ENCODE measurements at places on chromosomes 4 and X.

- no peak for DNase-seq
These were observed 76.3 kb downstream of the EVC start for GRCh38 chr4:5787311-5787710.

- DNase-seq, result no peak
These were observed 112.6 kb downstream of the TMA16 start for GRCh38 chr4:163606896-163607691.

- no peak for DNase-seq
These were observed 170.2 kb downstream of the FAT4 start for GRCh38 chr4:125484912-125485311.

DNA sequence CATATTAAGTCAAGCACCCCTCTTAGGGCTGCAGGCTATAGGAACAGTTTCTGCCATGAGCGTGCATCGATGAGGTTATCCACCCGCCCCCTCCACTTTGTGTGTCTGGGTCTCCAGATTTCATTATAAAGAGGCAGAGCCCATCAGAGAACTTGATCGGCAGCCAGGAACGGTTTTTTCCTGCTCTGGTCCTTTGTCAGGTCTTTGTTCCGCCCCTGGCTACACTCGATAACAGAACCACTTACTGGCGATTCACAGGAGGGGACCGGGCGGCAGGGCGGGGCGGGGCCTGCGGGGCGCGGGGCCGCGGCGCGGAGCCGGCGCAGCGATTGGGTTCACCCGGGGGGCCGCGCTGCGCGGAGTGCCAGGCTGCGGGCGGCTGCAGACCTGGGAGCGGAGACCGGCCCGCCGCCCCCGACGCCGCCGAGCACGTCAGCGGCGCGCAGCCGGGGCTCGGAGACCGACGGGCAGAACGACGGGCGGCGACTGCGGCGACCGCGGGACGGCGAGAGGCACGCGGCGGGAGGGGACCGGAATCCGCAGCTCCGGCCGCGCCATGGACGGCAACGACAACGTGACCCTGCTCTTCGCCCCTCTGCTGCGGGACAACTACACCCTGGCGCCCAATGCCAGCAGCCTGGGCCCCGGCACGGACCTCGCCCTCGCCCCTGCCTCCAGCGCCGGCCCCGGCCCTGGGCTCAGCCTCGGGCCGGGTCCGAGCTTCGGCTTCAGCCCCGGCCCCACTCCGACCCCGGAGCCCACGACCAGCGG lies at the start of gene SLC10A4:
Gene SLC10A4, plus strand, starts transcription at position 338 of the 771 bp plus-strand sequence. Its CDS starts 219 bp downstream, at position 557.
- no peak for DNase-seq

DNA sequence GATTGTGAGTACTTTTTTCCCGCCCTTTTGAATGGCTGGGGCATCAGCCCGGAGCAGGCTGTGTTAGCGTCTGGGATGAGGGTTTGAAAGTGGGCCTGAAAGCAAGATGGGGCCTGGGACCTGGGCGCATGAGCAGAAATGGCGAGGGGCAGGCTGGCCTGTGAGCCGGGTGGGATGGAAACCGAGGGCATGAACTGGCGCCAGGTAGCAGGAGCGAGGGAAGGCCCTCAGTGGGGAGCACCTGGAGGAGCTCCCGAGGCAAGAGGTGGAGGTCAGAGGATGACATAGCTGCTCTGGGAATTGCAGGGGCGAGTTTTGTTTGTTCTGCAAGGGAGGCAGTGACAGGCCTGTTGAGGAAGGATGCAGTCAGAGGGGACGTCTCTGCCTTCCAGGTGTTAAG lies 68.6 kb downstream of the RGS12 start:
- no peak for DNase-seq

DNA sequence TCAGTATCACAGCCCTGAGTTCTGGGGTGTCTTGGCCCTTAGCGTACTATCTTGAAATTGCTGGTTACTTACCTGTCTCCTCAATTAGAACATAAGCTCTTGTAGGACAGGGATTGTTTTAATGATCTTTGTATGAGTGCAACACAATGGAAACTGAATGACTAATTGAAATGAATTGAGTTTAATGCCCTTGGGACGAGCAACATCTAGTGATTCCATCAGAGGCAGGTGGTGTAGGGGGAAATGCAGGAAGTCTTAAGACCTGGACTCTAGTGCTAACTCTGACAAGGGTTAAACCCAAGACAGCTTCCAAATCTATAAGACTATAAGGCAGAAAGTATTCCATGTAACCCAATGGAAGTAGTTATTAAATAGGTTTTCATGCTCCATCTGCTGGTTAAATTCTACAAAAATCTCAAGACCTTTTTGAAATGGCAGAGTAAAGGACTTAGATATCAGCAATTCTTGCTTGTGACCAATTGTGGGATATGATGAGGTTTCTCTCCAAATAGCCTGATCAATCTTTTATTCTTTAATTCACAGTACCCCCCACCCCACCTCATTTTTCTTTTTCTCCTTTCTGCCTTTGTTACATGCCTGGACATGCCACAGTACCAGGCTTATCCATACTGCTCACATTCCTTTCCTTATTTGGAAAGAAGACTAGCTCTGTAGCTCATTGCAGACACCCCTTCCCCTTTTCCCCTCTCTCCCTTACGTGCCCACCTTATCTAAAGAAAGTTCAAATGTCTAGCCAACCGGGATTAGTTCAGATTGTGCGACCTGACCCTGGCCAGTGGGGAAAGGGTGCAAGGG lies 340.8 kb downstream of the PAPSS1 start:
- no peak for DNase-seq

DNA sequence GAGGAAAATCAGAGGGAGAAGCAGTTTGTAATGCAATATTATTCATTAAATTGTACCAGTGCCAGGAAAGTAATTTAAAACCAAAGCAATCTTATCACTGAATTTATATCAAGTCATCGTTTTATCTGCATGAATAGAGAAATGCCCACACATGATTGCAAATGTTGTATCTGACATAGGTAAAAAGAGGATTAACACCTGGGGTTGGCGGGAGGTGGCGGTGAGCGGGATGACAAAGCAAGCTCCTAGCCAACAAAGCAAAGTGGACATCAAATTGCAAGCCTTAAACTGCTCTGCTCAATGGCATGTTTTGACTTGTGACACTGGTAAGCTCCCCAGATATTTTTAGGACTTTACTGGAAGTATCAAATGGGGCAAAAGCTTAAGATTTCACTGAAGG lies 16.4 kb downstream of the HPGD start:
- no peak for DNase-seq

GRCh38 chr4:89305028-89305427 lies 2.6 kb downstream of the GPRIN3 start:
- no peak for DNase-seq

DNA sequence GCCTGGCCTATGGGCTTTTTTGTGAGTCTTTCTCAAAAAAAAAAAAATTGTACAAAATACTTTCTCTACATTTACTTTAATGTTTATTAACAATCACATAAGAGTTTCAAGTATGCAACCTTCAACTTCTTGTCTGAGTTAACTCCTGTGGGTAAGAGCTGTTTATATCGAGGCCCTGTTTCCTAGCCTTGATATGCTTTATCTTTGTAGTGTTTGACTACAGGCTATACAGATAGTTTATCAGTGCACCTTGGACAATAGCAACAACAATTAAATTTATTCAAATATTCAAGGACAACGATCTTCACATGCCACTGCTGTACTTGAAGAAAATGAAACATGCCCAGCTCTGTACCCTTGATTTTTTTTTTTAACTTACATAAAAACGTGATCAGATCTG lies 178.4 kb downstream of the ARHGAP10 start:
- DNase-seq, result no peak

GRCh38 chr4:116755051-116755450 lies 330.3 kb downstream of the TRAM1L1 start:
- DNase-seq, result no peak

DNA sequence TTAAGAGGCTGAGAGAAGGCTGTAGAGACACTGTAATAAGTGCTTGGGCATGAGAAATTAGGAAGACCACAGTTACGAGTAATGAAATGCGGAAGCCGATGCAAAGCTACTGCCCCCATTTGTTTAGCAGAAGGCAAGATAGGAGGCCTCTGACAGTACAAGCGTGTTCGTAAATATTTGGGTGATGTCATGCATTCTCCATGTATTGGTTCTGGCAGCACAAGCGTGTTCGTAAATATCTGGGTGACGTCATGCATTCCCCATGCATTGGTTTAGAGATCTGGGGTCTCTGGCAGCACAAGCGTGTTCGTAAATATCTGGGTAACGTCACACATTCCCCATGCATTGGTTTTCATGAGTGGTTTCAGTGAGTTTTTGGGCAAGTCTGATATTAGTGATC lies 661.5 kb upstream of the FRG1 start:
- no peak for DNase-seq

DNA sequence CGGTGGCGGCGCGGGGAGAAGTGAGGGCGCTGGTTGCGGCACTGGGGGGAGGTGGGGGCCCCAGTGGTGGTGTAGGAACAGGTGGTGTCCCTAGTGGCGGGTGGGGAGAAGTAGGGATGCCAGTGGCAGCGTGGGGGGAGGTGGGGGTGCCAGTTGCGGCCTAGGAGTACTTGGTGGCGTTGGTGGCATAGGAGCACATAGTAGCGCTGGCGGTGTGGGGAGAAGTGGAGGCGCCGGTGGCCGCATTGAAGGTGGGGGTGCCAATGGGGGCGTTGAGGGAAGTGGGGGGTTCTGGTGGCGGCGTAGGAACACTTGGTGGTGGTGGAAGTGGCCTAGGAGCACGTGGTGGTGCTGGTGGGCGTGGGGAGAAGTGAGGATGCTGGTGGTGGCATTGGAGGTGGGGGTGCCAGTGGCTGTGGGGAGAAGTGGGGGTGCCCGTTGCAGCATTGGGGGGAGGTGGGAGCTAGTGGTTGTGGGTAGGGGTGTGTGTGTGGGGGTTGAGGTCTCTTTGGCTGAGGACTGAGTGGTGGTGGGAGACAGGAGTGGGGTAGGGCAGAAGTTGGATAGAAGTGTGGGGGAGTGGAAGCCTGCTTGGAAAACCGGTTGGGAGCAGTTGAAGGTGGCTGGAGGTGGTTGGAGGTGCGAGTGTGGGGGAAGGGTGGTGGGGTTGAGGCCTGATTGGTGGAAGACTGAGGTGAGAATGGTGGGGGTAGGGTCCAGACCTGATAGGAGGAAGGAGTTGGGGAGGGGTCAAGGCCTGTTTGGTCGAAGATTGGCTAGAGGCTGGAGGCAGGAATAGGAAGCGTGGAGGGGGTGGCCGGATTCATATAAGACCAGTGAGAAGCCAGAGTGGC lies 1.1 kb downstream of the GCNA start:
- DNase-seq, result no peak

GRCh38 chrX:2314831-2315365 lies 185.9 kb downstream of the DHRSX start:
- no peak for DNase-seq

DNA sequence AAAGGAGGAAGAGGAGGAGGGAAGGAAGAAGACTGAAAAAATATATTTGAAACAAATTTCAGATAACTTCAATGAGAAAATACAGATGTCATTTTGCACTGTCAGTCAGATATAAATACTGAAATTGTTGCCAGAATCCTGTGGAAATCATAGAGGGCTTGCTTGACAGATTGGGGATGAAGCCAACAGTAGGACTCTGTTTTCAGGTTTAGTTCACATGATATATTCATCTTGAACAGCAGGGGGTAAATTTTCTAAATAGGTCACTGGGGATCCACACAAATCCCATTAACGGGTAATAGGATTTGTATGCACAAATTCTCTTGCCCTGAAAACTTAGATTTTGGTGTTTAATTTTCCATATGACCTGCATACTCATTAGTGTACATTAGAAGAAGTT lies 103.3 kb upstream of the PCDH18 start:
- no peak for DNase-seq

DNA sequence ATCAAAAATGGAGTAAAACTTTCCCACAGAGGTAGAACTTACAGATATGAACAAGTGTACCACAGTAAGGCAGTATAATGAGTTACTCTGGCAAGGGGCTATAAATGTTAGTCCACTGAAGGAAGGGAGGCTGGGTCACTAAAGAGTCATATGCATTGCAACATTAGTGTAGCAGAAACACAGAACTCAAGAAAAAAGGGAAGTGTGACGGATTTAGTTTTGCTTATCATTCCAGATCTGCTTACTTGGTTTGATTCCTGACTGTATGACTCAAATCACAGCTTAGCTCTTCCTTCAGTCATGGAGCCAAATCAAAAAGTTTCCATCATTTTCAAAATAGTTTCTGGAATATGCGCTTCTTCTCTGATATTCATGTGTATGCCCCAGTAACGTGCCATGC lies 148.7 kb downstream of the FSTL5 start:
- DNase-seq, result no peak

- no peak for DNase-seq
These were observed 229.0 kb upstream of the TENM3 start for GRCh38 chr4:182014164-182014563.

DNA sequence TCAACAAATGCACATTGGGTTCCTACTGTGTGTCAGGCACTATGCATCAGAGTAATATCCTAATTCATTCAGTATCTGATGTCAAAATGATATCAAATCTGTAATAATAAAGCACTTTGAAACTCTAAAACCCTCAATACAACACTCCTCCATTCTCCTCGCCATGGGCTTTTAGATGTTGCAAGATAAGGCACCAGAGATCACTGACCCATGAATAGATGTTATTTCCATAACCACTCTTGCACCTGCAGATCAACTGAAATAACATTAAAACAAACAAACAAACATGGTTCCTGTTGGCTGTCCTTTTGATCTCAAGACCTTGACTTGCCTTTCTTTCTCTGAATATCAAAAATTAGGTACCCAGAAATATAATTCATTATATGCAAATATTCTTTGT lies 100.2 kb downstream of the MAB21L2 start:
- DNase-seq, result no peak

DNA sequence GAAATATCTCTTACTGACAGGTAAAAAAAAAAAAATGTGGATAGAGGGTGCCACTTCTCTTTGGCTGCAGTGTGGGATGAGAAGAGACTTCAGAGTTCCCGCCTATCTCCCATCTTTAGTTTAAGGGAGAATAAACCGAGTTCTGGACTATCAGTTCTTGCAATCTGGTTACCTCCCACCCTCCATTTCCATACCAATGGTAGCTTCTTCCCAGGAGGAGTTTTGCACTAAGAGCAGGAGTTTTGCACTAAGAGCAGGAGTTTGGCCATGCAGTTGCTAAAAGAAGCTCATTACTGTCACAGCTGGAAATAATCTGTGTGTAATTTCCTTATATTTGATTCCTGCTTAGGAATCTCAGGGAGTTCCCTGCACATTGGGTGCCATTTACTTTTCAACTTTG lies 10.8 kb upstream of the GUCY1B1 start:
- DNase-seq, result no peak

DNA sequence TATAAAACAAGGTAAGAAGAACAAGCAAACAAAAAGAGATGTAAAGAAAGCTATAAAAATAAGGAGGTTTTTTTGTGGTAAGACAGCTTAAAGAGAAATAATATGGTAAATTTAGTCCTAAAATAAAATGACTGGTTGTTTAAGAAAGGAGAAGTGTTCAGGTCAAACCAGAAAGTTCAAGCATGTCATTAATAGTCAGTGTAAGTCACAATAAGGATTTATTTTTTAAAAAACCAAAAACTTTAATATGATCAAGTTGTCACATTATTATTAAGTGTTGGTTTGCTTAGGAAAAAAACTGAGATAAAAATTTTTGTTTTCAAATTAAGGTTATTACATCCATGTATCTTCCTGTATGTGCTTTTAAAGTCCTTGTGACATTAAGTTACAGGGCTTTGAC lies 19.1 kb downstream of the ASIC5 start:
- no peak for DNase-seq

All from stimulated activated naive CD4-positive, alpha-beta T cell treated with Interleukin-2 at 50 U/mL for 16 hours (primary cell).